Stimulated activated CD8-positive, alpha-beta memory T cell treated with anti-CD3 and anti-CD28 coated beads, Interleukin-7, amount 100 ng/mL, for 1 hour (primary cell): ENCODE measurements at places on chromosomes 5 and 9.

DNA sequence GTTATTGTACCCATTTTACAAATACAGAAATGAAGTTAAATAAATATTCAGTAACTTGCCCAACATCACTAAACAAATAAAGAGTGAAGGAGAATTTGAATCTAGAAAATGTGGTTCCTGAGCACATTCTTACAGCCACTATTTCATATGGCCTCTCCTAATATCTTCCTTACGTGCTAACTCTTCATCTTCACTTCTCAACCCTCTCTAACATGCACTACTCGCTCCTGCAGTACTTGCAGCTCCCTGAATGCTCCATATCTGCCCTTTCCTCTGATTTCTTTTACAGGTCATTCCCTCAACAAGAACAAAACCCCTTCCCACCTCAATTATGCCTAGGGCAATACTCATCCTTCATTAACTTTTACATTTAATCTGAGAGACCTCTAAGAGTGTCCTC is 711.5 kb downstream of the CETN3 start:
- DNase-seq = no peak

DNA sequence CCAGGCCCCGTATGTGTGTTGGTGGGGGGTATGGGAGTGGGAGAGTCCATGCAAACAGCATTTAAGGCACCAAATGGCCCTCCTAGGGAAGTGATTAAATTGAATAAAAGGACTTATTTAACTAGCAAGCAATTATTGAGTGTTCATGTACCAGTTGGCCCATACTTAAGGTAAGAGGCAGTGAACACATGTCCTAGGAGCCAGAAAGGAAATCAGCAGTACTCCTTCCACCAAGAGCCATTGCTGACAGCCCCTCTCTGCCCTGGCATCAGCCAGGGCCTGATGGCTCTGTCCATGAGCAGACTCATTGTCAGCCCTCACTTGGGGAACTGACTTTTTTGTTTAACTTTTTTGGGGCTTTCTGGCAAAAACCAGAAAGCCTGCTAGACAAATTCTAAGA is 10.4 kb upstream of the SHROOM1 start:
- DNase-seq = no peak

DNA sequence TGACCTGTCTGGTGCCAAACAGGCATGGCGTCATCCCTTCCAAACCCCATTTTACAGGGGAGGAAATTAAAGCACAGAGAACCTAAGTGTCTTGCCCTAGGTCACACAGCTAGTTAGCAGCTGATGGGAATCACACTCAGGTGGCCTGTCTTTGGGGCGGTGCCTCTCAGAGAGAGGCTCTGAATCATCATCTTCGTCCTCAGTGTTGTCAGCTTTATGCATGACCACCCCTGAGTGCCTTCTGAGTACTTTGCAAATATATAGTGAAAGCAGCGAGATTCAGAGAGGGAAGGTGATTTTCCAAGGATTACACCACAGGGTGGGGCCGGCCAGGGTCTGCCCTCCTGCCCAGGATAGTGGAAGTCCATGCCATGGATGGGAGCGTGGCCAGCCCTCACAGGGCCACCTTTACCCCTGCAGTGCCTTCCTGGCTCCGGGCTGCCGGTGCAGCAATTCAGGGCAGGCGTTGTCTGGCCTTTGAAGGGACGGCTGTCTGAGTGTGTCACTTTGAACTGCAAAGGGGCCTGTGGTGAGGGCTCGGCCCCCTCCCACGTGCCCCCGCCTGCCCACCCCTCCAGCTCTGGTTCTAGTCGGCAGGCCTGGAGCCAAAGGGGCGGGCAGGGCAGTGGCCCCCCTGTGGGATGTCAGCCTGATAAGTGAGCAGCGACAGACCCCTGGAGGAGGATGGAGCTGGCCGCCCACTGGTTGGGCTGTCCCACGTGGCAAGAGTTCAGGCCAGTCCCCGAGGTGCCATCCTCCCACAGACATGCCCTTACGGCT is 16.9 kb downstream of the LMX1B start:
- DNase-seq = no peak

DNA sequence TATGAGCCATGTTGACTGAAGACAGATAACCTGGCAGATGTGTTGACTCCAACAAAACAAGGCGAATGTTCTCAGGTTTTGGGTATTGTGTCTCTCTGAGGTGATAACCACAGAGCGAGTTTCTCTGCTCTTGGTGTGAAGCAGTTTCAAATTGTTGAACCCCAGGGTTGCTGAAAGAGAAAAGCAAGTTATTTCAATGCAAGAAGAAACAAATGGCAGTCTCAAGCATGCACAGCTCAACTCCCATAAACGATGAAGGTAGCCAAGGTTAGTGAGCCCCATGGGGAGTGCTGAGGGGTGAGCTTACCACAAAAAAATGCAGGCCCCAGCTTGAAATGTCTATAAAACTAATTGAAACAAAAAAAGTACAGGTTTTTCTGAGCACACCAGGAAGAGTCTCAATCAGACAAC is 220.8 kb upstream of the DAPK1 start:
- DNase-seq = no peak

DNA sequence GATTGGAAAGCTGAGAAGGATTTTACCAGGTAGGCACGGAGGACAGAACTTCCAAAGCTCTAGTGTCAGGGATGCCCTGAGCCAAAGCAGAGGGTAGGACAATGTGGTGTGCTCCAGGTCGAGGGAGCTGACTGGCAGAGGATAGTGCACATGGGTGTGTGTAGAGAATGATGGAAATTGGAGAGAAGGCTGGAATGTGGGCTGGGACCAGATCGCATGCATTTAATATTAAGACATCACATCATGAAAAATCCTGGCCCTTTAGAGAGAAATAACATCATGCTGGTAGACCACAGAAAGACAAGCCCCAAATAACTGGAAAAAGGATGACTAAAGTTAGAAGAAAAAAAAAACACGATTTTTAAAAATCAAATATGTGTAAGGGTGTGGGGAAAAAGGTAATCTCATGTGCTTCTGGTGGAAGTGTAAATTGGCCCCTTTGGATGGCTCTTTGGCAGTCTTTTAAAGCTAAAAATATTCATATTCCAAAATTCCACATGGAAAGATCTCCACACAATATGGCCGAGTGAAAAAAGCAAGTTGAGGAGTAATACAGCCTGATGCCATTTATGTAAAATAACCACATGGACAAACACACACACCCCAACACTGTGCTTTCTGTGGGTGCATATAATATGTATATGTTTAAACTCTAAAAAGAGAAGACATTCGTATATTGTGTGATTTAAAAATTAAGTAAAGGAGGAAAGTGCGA is 67.0 kb upstream of the TGFBR1 start:
- DNase-seq = no peak

GRCh38 chr5:6497262-6497661 is 48.6 kb downstream of the UBE2QL1 start:
- no peak for DNase-seq

- no peak for DNase-seq
These were observed 52.4 kb upstream of the CTXN3 start for GRCh38 chr5:127596501-127596900.

- DNase-seq = no peak
These were observed 253.8 kb downstream of the ENC1 start for GRCh38 chr5:74386571-74387334.

GRCh38 chr5:22577711-22578110 is 275.4 kb downstream of the CDH12 start:
- no peak for DNase-seq

DNA sequence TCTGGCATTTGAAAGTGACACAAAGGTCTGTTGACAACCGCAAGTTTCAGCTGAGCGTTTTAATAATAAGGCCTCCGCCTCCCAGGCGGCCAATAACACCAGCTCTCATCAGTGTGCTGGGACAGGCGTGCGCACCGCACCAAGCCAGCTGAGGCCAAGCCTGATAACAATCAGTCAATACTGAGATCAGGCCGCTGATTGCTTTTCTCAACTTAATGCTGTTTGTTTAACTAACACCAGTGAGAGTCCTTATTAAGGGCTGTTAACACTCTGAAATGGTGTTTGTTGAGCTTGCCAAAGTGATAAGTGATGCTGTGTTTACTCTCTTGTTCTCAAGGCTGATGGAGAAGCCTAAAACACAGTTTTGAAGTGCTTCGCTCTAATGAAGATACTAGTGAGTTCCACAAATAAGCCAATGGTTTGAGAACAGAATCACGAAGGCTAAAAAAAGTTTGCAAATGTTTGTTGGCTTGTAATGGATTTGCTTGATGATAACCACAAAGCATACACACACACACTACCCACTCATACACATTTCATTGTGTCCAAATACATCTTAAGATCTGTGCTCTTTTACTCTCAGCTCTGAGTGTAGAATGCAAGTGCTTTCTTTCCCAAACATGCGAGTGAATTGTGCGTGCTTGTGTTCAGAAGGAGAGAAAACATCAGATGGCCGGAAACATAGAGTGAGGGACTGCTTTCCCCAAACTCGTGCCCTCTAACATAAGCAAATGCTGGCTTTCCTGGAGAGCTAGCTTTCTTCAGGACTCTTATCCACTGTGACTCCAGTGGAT is 330.4 kb upstream of the KLF4 start:
- no peak for DNase-seq

GRCh38 chr5:93599399-93600120 is 16.5 kb downstream of the NR2F1 start:
- no peak for DNase-seq

DNA sequence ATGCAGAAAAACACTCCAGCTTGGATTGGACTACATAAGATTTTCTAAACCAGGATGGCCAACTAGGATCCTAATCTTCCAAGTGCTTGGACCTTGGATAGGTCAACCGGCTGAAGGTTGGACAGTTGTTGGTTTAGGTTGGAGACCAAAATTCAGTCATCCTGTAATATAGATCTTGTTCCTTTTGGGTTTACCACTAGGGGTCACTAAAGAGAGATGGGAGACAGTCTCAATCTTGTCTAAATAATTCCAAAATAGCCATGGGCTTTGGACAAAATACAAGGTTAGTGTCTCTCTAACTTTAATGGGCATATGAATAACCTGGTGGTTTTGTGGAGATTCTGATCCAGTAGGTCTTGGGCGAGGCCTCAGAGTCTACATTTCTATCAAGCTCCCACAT is 148.7 kb upstream of the ERCC6L2 start:
- DNase-seq = no peak

- no peak for DNase-seq
These were observed 633.8 kb downstream of the SEMA5A start for GRCh38 chr5:8912106-8912505.

- no peak for DNase-seq
These were observed 409.9 kb downstream of the CTNND2 start for GRCh38 chr5:11494340-11494739.

DNA sequence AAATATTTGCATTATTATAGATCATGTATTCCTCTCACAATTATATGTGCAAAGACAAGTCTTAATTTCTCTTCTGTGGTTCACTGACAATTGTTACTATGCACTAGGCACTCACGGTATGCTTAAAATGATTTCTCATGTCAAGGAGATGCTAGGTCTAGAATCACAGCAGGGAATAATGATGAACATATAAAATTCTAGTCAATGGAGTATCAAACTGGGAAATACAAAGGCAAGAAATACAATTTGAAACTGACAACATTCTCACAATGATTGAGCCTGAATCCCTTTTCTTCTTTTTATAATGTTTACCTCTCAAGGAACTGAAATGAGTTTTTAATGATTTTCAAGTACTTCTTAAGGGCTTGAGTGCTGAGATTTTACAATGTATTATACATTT is 302.3 kb upstream of the GRAMD2B start:
- no peak for DNase-seq

- DNase-seq = no peak
These were observed 56.6 kb downstream of the HSD17B3 start for GRCh38 chr9:96245399-96245798.

DNA sequence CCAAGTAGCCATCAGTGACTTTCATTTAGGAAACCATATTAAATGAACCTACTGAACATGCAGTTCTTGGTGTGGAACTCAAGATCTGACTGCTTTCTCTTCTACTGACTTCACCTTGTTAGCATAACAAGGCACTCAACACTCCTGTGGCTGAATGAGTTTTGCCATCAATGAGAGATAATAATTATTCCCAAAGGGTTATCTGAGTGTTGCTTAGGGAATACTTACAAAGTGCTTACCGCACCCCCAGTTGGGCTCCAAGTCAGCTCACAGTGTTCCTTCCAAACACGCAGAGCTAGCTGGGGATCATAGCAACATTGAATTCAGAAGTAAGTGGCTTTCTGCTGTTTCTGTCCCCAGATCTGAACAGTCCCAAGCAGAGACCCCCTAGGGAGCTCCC is 182.9 kb downstream of the SREK1 start:
- no peak for DNase-seq

DNA sequence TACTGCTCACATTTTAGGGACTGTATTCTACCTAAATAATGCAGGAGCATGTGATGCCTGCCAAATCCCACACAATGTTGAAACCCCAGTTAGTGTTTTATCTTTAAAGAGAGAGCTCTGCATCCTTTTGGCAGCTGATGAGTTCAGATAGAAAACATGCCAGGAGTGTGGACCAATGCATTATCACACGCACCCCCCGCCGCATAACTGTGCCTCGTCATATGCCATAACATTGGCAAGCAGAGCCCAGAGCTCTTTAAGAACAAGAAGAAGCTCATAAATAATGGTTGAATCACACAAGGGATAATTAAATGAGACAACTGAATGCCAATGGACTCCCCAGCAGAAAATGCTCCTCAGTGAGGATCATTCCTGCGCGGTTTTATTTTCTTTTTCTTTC is 52.8 kb upstream of the RORB start:
- no peak for DNase-seq

- DNase-seq = no peak
These were observed 738 bp downstream of the FSTL4 start for GRCh38 chr5:133611357-133612248.

GRCh38 chr9:131899296-131900228 is 159.7 kb upstream of the RAPGEF1 start:
- DNase-seq = no peak

DNA sequence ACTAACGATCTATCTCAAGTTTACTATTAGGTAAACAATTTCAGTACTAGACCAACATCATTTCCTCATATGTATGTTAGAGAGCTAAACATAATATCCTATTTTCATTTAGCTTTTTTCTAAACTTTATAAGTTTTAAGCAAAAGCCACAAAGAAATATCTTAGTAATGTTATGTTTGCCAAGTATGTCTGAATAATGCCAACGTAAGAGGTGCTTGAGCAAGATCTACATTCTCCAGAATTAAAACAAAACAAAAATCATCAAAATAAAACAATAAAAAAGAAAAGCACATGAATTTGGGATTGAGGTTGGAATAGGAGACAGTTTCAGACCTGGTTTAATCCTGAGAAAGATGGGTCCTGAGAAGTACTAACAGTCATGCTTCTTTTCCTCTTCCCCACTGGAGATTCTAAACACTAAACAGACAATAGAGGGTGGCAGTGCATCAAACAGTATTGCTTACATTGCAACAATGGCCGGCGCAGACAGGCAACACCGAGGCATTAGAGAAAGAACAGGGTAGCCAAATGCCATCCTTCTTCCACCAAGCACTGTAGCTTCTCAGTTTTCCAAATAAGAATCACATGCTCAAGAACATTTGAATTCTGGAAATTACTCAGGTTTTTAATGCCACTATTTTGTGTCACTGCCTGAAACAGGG is 33.6 kb downstream of the CSNK1A1 start:
- no peak for DNase-seq

GRCh38 chr5:143229896-143230675 is 173.4 kb downstream of the NR3C1 start:
- no peak for DNase-seq
